Vagina (tissue), 2 donors: ENCODE measurements at places on chromosomes 1 and 21. TPM values are rescaled to one million over a fixed set of nuclear protein-coding genes. Genes with fewer than 3 reads are reported as not detected.

GRCh38 chr1:223242382-223242955 is 99.4 kb upstream of the TLR5 start:
- DNase-seq = peak; percentile 52

DNA sequence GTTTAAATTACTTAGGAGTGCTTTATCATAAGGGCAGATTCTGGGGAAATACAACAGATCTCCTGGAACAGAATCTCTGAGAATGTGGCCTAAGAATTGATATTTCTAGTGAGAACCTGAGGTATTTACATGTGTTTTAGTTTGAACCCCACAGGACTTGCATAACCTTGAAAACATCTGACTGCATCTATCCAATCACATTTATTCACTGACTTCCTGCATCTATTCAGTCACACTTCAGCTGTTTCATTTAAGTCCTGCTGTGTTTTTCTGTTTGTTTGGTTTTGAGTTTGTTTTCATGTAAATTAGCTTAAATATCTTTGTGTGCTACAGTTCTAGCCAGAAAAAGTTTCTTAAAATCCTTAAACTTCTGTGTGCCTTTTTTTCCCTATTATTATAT is 1260.7 kb downstream of the PLA2G4A start:
- no peak for DNase-seq

DNA sequence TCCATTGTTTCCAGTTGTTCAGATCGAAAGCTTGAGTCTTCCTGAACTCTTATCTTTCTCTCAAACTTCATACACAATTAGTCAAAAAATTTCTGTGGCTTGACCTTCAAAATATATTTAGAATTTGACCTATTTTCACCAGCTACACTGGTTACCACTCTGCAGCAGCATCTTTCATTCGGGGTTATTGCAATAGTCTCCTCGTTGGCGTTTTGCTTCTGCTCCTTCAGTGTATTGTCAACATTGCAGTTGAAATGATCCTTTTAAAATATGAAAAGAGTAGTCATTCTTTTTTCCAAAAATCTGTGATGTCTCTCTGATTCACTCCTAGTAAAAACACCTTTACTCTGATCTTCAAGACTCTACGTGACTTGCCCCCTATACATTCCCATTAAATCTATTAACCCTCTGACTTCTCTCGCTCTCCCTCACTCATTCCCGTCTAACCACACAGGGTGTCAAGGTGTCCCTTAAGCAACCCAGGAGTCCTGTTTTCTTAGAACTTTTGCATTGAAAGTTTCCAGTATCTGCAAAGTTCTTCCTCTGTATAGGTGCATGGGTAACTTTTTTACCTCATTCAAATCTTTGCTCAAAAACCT is 480.2 kb upstream of the B3GALT2 start:
- no peak for DNase-seq

- DNase-seq = no peak
Measured at GRCh38 chr1:22918644-22919043, 54.0 kb downstream of the LACTBL1 start.

DNA sequence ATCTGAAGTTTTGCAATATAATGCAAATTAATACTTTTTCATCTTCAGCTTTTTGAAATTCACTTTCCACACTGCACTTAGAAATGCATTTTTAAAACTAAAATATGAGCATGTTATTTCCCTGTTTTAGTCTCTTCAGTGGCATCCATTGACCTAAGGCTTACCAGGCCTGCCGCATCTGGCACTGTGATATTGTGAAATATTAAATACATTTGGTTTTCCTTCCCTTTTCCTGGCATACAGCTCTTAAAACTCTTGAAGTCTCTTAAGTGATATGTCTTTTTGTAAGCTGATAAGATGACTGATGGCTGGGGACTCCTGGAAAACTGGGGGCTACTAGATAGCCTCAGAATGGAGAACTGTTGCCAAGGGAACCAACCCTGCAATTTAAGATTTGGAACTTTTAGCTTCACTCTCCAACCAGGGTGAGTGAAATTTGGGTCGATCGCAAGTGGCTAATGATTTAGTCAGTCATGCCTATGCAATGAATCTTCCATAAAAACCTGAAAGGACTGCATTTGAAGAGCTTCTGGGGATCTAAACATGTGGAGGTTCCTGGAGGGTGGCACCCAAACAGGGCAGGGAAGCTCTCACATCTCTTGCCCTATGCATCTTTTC is 75.5 kb upstream of the PDC start:
- DNase-seq = no peak

DNA sequence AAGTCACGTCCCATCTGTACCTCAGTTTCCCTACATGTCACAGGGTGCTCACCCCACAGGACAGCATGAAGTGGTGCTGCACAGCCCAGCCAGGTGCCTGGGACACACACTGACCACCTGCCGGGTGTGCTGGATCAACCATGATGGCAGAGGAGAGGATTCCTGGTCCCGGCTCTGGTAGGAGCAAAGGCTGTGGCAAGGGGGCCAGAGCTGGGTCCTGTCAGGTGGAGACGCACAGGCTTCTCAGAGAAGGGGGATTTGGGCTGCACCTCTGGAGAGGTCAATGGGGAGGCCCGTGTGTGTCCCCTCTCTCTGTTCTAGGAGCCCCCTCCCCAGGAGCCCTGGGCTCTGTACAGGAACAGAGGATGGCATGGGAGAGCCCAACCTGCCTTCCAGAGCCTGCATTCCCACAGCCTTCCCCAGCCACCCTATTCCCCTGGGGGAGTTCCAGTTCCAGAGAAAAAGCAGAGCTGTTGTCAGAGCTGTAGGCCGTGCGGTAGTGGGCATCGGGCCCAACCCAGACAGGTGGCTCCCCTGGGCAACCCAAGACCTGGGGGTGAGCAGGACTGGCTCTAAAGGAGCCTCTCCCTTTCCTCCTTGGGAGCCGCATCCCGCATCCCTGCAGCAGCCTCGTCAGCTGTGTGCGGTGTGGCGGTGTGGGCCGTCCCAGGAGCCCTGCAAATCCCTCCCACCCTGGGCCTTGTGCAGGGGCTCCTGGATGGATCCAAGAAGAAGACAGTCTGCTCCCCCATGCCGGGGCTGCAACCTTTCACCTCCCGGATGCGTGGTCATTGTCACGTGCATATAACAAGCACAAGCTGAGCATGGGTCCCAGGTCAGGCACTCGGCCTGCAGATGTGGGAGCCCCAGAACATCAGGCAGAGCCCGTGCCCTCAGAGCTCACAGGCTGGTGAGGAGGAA is 2.9 kb upstream of the TFF3 start:
- DNase-seq = peak; percentile 92

Gene WNT3A
- total RNA-seq = not detected

Gene UMODL1
- not detected for total RNA-seq

Gene TRIM17
- total RNA-seq = 1.2 TPM

Gene LCE1D
- not detected for total RNA-seq
